SK-N-SH treated with all-trans-retinoic acid at 6 μM for 48 hours (cell line): ENCODE measurements at places on chromosomes 3 and 15.
A peak's percentile ranks its signal among the peaks of the same experiment; 100 is the strongest.

DNA sequence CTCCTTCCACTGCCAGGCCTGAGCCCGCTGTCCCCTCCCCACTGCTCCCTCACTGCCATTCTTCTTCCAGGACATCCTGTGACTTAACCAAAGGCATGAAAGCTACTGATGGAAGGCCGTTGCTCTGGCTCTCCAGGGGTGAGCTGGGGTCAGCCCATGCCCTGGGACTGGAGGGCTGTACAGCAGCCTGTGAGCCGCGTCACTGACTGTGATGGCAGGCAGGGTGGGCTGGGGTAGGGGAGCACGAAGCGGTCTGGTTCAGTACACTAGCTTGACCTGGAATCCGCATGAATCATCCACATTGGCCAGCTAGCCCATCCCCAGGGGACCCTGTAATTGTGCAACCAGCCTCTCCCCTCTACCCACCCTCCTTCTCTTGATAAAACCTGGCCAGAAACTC is 30.8 kb downstream of the CORO2B start:
- no peak for ATAC-seq

DNA sequence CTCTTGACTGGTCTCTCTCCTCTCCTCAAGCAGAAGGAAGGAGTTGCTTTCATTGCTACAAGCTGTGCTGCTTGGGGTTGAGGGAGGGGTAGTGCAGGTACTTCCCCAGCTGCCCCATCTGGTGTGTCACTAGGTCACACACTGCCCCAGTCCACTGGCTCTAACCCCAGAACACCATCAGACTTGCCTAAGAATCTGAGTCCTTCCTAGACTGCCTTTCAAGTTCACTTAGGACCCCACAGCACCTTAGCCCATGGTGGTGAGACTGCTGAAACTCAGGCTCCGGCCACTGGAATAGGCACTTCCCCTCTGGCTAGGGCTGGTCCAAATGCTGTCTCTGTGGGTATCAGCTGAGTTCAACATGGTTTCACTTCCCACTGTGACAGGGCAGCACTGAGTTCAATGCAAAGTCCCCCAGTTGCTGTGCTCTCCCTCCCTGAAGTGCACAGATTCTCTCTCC is 279.7 kb upstream of the GOLGA6L4 start:
- no peak for ATAC-seq

GRCh38 chr15:89728254-89728653 is 22.8 kb downstream of the MESP1 start:
- ATAC-seq = no peak

DNA sequence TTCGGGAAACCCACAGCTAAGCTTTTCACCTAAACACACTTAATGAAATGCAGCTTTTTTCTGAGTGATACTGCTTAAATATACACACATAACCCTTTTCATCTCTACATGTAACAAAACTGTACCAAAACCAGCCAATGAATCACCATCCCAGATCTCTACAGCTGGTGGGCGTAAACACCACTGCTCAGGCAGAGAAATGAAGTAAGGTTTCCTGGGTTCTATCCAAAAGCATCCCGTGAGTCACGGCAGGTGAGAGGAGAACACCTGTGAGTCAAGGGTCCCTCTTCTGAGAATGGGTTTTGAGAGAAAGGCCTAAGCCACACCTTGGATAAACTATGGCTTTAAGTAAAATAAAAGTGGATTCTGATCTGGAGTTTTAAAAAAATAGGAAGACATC is 2.6 kb downstream of the CLDN1 start:
- no peak for ATAC-seq

DNA sequence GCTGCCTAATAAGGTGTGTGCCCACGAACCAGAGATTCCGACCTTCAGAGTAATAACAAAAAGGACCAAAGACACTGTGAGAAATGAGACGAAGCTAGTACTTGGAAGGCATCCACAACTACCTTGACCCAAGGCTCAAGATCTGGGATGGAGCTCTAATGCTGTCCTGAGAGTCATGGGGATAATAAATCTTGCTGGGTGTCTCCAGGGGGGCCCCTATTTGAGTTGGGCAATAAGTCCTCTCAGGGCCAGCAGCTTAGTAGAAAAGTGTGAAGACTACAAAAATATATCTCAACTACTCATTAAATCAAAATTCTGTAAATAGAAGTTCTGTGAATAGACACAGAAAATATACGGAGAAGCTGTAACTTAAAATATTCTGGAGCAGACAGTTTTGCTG is 2.9 kb upstream of the NDN start:
- ATAC-seq = no peak

GRCh38 chr3:96970211-96970610 is 155.8 kb downstream of the EPHA6 start:
- no peak for ATAC-seq

DNA sequence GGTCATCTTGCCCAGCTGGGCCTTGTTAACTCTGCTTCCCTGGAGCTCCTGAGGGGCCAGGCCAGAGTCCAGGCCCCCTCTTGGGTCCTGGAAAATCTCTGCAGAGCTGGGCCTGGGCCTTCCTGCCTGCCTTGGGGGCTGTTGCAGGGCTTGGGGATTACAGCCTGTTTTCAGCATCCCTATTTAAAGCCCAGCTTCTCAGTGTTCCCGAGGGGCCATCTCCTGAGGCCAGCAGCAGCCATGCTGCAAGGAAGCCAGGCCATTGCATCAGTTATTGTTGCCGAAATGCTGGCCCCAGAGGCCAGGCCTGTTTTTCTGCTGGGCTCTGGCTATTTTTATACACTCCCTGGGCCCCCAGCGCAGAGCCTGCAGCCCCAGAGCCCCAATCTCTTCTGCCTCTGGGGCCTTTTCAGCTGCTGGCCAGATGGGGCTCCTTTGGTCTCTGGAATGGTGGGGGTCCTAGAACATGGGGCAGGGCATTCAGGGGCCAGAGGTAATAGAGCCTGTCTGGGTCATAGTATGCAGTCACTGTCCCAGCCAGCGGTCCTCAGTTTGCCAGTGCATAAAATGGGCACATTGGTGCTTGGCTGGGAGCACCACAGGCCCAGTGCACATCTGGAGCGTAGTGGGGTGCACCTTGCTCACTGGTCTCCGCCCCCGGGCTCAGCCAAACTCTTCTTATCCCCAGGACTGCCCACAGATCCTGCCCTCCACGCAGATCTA is 28.5 kb downstream of the PLXNA1 start:
- ATAC-seq = no peak; the same call in 2 of the 3 replicates

DNA sequence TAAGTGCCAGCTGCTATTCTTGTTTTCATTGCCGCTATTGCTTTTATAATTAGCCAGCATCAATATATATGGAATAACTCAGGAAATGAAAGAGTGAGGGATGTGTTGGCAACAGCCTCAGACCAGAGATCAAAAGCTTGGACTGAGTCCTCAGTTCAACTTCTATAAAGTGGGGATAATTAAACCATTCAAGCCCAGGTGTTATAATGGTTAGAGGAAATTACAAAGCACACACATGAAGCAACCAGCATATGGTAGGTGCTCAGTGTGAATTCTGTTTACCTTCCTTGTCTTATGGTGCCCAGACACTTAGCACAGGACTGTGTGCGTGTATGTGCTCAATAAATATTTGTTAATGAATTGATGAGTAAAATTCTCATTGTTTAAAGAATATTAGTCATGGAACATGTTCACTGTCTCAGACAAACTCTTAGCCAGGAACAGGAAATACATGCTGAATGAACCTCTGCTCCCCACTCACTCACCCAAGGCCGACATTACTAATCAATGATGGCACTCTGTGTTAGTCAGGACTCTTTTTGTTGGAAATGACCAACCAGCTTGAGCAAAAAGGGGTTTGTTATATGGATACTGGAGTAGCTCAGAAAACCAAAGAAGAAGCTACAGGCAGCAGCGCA is 16.7 kb upstream of the CCDC174 start:
- no peak for ATAC-seq

- no peak for ATAC-seq
Observed at GRCh38 chr3:113910966-113911365, 36.8 kb upstream of the ZDHHC23 start.

DNA sequence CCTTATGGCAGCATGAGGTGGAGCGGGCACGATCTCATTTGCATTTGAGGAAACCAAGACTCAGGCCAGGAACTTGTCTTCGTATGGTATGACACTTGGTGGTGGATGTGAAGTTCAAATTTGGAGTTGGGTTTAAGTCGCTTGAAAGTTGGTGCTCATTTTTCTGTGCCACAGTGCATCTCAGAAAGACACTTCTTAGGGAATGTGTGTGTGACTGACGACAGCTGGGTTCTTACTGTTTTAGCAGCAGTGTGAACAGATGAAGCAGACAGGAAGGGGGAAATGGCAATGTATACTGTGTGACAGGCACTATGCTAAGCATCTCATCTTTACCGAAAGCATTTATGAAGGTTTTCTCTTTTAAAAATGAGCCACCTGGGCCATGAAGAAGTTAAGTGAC is 75.4 kb downstream of the SEC22A start:
- no peak for ATAC-seq

DNA sequence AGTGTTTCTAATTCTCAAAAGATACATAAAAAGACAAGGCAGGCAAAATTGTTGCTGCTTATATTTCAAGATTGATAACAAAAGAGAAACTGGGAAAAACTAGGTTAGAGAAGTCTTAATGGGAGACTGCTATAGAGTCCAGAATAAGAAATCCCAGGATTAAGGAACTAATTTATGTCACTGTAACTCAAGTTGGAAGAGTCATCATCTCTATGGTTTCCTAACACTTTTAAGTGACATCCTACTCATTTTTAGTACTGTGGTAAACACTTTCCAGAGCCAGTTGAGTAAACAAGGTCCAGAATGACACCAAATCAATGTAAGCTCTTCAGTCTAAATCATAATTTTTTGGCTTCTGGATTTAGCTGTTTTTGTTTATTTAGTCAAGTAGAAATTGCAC is 8.0 kb downstream of the CLDN16 start:
- no peak for ATAC-seq

GRCh38 chr3:54427941-54428871 is 305.9 kb downstream of the CACNA2D3 start:
- peak; percentile 59; the same call in 1 of the 3 replicates for ATAC-seq

GRCh38 chr15:37100109-37100965 is at the start of gene MEIS2:
Gene MEIS2 (minus strand): TSS chr15:37100549. CDS start chr15:37099466, 1,083 bp downstream.
- ATAC-seq = peak; percentile 67

DNA sequence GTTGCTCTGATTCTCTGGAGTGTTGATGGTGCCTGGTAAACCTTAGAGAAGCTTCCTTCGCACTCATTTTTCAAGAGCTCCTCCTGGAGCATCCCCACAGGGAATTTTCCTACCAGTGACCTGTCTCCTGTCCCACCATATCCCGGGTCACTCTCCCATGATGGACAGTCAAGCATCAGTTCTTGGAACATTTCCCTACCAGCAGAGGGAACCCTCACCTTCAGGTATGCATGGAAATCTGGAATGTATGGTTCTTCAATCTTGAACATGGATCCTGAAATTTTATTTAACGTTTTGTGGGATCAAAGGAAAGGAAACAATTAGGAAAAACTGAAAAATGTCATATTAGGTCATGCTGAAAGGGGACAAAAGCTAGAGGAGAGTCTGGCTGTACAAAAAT is 153.8 kb downstream of the SPATA16 start:
- peak; percentile 51; the same call in 1 of the 3 replicates for ATAC-seq

DNA sequence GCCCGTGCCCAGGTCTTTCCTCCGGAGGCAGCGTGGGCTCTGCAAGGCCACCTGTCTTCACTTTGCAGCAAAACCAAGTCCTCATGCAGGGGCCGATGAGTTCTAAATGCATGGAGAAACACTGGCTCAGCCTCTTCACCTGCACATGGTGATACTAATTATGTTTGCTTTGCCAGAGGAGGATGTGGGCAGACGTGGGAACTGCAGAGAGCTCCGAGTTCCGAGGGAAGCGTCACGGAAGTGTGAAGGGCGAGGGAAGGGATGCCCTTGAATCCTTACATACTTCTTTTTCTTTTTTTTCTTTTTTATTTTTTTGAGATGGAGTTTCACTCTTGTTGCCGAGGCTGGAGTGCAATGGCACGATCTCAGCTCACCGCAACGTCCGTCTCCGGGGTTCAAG is 74.8 kb downstream of the GABRG3 start:
- ATAC-seq = no peak

DNA sequence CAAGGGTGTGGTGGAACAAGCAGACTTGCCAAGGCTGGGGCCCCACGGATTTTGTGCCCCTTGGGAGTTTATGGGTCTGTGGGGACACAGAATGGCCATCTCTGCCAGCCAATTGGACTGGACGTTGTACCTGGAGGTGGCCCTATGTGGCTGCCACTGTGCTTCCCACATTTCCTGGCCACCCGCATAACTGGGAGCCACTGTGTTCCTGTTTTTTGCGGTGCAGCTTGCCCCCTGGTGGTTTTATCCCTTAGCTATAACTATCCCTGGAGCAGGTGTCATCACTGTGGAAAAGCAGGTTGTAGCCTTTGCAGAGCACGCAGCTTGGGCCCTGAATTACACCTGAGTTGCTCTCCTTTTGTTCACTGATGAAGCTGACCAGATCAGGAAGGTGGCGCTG is 306.3 kb downstream of the ZPLD1 start:
- ATAC-seq = peak; percentile 86

- no peak for ATAC-seq
Observed at GRCh38 chr3:15215996-15216395, 9.9 kb downstream of the CAPN7 start.

DNA sequence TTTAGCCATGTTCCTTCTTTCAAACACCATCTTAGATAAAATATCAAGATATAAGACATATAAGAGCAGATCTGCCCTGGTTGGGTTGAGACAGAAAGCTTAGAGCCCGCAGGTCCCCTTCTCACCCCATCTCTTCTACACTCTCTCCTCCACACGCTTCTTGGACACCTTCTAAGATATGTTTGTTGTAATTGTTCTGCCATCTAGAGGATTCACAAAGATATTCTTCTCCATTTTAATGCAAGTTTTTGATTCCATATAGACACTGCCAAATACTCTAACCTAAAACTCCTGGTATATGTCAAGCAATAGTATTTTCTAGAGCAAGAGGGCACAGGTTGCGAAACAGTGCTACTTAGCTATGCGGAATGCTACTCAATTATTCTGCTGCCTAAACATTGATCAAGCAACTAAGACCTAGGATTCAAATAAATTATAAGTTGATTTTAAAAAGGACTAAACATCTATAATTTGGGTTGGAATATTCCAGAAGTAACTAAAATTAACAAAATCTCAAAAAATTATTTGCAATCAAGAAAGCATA is 6.8 kb downstream of the CHRM5 start:
- peak; percentile 54 for ATAC-seq

GRCh38 chr3:42153039-42153438 is 61.9 kb downstream of the TRAK1 start:
- ATAC-seq = no peak

- no peak for ATAC-seq
Observed at GRCh38 chr3:129865806-129866205, 27.7 kb downstream of the TMCC1 start.

DNA sequence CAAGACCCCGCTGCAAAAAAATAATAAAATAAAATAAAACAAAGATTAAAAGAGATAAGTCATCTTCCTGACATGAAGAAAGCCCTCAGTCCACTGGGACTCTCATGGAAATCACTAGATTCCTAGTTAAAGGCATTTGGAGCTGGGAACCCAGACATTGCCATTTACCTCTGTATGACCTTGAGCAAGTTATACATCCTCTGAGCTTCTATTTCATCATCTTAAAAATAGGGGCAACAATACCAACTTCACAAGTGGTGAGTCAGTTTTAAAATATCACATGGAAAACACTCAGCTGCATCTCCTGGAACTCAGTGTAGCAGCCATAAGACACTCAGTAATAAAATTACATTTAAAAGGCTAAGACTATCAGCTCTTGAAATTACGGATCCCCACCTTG is 334.8 kb downstream of the ERC2 start:
- peak; percentile 75 for ATAC-seq
